IMR-90 (cell line): ENCODE measurements at places on chromosomes 7 and 10. TPM values are rescaled to one million over a fixed set of nuclear protein-coding genes. Genes with fewer than 3 reads are reported as not detected.

GRCh38 chr10:69107699-69108098 lies 16.3 kb upstream of the VPS26A start:
- DNase-seq: no peak

- DNase-seq: no peak
Observed at GRCh38 chr7:100166317-100166940, 2.0 kb downstream of the GAL3ST4 start.

AS3MT gene
- 2.1 and 2.7 TPM in 2 replicates for polyA plus RNA-seq

DNA sequence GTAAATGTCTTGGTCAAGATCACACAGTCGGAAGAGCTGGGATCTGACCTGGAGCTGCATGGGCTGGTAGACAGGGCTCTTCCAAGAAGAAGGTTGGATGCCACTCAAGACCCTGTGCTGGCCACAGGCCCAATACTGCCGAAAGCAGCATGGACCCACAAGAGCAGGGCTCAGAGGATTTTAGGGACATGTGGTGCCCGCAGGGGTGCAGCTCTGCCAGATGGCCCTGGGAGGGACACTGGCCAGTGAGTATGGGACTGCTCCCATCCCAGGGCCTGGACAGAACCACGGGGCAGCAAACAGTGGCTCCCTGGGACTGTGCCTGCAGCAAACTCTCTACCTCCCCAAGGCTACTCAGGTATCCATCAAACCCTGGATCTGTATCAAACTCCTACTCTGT lies 12.4 kb downstream of the MAT1A start:
- DNase-seq: no peak

DNA sequence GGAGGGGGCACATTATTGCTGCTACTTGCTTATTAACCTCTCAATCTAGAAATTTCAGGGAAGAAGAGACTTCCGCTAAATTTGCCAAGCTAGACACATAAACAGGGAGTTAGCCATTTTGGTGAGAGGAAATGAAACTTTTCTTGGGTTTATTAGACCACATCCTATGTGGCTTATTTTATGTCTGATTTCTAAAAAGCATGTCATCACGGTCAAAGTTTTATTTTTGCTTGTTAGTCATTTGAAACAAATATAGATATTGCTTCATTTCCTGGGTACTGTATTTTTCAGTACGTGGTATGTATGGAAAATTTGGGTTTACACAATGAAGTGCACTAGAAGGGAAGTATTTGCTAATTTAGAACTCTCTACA lies 144.1 kb downstream of the TCF7L2 start:
- peak; percentile 69 for DNase-seq

DNA sequence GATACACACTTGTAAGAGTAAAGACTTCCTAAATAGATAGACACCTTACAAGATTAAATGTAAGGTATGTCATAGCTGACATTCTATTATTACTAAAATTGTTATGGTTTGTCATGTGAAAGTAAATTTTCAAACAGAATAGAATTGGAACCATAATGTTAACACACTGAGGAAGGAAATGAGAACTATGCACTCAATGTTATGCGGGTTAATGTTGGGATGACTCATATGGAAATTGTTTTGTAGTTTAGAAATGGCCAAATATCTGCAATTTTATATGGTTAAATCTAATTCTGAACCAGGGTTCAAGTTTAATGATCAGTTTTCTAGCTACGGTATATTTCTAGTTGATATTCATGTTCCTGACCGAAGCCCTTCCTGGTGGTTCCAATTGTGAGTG lies 214.2 kb upstream of the ADO start:
- DNase-seq: peak; percentile 45

SRGN gene
- 29.8 and 33.3 TPM in 2 replicates for polyA plus RNA-seq
